ENCODE measurements at places on chromosomes 16 and 17.
A peak's percentile ranks its signal among the peaks of the same experiment; 100 is the strongest.

DNA sequence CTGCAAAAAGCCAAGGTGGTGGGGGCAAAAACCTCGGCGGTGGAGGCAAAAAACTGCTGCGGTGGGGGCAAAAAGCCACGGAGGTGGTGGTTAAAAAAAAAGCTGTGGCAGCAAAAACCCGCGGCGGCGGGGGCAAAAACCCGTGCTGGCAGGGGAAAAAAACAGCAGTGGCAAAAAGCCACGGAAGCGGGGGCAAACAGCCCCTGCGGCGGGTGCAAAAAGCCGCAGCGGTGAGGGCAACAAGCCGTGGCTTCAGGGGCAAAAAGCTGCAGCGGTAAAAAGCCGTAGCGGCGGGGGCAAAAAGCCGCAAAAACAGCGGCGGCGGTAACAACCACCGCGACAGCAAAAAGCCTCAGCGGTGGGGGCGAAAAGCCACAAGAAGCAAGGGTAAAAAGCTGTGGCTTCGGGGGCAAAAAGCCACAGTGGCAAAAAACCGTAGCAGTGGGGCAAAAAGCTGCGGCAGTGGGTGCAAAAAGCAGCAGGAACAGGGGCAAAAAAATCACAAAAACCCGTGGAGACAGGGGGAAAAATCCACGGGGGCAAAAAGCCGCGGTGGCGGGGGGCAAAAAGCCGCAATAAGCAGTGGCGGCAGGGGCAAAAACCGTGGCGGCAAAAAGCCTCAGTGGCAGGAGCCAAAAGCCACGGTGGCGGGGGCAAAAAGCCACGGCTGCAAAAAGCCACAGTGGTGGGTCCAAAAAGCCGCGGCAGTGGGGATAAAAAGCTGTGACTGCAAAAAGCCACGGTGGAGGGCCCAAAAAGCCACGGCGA lies 193.7 kb downstream of the SHCBP1 start:
- no peak for DNase-seq

GRCh38 chr17:80593181-80593580 lies 48.5 kb downstream of the RPTOR start:
- DNase-seq, result no peak

DNA sequence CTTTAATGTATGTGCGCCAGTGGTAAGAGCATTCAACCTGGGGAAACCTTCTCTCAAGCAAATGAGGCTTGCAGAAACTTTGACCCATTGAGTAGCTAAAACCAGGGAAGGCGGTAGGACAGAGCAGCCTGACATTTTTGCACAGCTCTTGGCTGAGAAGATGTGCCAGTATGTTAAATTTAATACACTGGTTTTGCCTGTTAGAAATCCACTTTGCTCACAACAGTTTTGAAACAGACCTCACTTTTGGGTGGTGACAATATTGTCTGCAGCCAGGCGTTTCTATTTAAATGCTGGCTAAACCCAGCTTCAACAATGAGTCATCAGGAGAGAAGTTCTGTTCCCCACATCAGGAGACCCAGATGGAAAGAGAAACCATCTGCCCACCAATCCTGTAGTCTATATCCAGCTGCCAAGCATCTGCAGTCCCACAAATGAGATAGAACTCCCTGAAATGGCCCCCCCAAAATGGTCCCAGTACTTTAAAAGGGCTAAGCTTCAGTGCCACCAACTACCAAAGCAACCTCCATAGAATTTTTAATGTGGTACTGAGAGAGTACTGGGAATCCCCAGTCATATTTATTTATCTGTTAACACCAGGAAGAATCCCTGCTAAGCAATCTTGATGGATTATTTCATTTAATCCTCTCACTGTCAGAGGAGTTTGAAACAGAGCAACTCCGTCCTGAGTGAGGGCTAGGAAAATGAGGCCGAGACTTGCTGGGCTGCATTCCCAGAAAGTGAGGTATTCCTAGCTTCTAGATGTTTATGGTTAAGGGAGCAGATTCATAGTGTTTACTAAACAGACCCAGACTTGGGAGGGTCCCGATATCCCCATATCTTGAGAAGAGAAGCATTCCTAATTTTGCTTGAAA lies 29.0 kb upstream of the CLEC3A start:
- no peak for DNase-seq

DNA sequence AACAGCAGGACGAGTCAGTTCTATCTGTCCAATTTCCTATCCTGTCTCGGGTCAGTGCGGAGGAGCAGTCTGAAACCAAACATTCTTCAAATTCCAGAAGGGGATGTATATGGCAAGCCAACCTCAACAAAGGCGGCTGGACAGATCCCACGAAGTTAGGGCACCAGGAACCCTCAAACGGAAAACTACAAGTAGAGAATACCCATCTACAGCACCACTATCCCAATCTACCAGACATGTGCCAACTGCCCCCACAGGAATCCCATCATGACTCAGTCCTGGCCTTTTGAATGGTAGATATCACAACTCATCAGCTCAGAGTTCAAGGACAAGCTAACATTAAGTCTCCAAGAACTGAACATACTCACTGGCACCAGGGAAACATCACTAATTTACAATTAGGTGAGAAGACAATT lies 2.3 kb downstream of the NAT9 start:
- DNase-seq, result no peak

DNA sequence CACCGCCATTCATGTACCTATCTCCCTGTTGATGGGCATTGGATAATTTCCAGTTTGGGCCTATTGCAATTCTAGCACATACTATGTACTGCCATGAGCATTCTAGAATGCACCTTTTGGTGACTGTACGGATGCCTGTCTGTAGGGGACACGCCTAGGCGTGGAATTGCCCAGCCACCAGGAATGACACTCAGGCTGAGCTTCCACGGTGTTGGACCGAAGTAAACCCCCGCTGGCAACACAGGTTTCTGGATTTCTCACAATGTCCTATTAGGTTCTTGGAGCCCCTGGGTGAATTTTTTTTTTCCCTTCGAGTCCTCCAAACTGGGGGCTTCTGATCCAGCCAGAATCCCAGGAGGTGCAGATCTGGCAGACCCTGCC lies 146.6 kb downstream of the IRF8 start:
- no peak for DNase-seq

DNA sequence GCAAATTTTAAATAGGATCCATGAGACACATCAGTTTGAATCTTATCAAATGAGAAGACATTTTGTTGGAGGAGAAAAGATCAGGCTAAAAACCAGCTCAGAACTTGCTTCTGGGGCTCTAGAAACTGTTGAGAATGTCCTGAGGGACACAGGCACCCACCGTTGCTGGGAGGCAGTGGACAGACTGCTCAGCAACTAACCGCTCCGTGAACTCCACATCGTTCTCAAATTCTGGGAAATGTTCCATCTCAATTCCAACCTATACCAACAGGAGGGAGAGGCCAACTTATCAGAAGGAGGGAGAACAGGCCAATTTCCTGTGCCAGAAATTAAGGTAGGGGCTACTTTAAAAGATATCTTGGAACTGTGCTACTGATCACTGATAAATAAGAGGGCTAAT lies 8.3 kb downstream of the TAT start:
- DNase-seq, result no peak

- peak; percentile 64 for DNase-seq
These were observed 972 bp downstream of the RSAD1 start for GRCh38 chr17:50479522-50480141.

- peak; percentile 77 for DNase-seq
These were observed 18.7 kb upstream of the ADGRG1 start for GRCh38 chr16:57609541-57610401.
